ENCODE measurements at places on chromosomes 16 and 17.

GRCh38 chr17:21512307-21513011, 136.3 kb downstream of the KCNJ12 start:
- no peak for DNase-seq

DNA sequence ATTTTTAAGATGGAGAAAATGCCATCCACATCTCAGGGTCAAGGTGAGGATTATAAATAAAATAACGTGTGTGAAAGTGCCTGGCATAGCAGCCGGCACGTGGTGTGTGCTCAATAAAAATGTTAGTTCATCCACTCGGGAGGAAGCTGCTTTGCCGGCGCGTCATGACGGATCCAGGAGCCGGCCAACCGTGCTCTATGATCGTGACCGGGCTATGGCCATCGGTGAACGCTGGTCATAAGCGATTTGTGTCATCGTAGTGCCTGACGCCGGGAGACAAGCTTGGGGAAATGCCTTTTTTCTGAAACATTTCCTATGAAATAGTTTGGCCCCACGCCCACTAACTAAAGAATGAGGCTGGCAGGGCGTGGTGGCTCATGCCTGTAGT, 74.0 kb downstream of the CMC2 start:
- peak; percentile 63 for DNase-seq

DNA sequence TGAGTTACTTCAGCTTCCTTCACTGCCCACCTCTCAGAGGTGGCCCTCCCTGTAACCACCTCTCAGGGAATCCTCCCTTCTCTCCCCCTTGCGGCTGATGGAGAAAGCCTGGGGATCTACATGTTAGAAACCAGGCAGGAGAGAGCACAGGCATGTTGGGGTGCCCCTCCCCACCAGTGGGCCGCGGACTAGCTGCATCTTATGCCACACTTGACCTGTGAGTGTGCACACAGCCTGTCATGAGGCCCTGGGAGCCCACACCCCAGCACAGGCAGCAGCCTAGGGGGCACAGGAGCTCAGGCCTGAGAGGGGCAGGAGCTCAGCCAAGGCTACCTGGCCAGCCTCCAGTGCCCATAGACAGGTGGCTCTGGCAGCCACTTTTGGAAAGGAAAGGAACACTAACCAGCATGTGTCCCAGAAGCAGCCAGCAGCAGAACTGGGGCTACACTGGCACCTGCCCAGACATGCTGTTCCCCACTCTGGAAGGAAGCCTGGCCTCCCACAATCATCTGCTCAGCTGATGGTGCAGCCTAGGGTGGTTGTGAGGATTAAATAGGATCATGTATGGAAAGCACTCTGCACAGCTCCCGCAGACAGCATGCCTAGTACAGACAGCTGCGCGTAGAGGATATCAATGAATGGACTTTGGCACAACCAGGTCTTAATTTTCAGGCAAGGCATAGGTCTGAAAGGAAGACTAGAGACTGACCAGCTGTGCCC, 60.5 kb downstream of the TMEM132E start:
- no peak for DNase-seq

DNA sequence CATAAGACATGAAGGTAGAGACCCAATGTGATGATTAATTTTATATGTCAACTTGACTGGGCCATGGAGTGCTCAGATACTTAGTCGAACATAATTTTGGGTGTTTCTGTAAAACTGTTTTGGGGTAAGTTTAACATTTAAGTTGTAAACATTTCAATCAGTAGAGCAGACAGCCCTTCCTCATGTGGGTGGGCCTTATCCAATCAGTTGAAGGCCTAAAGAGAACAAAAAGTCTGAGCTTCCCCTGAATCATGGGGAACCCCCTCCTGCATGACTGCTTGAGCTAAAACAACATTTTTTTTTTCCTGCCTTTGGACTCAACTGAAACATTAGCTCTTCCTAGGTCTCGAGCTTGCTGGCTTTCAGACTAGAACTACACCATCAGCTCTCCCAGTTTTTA, 327.3 kb upstream of the SOX9 start:
- DNase-seq = no peak

GRCh38 chr16:87582966-87583325, 19.4 kb upstream of the JPH3 start:
- no peak for DNase-seq

DNA sequence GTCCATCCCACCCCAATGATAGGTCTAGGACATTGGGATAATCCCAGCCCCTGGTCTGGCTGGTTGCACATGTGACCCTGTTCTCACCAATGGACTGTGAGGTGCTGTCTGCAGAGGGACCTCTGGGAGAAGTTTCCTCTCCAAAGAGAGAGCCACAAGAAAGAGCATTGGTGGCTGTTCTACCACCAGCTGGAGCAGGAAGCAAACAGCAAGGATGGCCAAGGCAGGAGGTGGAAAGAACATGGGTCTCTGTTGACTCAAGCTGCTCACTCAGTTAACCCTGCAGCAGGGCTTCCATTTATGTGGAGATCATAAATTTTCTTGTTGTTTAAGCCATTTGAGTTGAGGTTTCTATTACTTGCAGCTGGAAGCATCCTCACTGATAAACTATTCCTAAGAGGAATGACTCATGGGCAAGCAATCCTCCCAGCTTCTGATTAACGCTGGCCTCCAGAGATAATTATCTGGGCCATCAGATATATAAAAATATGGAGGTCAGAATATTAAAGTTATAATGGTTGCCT, 52.6 kb downstream of the CYB5B start:
- no peak for DNase-seq

DNA sequence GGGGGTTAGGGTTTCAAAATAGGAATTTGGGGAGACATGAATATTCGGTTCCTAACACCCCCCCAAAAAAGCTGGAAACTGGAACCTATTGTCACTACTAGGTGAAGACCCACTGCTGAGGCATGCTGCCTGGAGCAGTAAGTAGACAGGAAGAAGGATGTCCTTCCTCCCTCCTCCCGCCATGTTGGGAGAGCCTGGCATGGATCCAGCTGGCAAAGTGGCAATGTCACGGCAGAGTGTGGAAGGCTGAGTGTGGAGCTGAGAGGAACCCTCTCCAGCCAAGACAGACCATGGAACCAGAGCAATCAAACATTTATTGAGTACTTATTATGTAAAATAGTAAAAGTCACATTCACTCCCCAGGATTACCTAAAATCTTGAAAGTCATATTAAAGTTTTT, 49.0 kb downstream of the CCDC182 start:
- DNase-seq = no peak

DNA sequence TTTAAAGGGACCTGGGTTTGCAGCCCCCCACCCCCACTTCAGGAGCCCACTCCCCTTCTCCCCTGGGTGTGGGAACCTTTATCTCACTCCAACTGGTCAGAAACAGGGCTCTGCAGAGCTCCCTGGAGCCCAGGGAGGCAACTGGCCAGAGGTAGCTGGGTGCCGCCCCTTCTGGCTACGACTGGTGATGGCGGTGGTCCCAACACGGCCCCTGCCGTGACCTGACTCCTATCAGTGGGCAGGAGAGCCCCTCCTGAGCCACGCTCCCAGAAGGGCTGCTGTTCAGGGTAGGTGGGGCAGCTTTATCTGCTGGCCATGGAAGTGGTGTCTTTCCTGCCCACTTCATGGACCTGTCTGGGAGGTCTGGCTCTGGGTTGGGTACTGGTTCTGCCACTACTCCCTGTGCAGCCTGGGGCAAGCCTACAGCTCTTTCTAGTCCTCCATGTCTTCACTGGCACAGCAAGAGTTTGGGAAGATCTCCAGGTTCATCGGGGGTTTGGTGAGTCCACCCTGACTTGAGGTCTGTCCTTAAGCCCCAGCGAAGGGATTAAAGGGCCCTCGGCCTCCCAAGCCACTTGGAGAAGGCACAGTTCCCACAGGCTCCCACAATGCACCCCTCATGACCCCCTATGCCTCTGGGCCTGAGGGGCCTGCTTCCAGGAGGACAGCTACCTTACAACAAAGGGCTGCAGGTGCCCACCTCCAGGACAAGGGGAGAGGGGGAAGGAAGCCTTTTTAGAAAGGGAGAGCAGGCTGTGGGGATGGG, 5.5 kb upstream of the SREBF1 start:
- no peak for DNase-seq

DNA sequence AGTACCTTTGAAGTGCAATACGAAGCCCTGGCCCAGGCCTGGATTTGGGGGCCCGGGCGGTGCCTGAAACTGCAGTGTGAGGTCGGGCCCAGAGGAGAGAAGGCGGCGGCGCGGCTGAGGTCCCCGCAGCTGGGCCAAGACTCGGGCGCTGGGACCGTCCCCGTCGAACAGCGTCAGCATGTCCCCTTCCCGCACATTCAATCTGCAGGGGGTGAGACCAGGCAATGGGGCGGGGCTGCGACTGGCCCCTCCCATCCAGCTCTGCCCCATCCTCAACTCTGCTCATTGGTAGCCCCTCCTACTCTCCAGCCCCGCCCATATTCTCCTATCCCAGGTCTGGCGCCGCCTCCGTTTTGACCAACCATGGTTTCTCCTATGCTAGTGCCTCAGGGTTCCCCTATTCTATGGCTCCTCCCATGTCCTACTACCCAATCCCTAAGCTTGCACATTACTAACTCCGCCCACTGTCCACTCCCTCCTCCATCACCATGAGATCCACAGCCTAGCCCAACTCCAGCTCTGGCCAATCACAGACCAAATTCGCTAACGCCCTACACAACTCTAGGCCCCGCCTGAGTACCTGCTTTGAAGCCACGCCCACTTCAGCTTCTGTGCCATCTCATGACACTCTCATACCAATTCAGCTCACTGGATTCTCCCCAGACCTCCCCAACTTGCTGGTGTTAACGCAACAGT, 14.4 kb upstream of the CDIPT start:
- DNase-seq = no peak

- DNase-seq = no peak
These were observed 32.2 kb downstream of the TEX2 start for GRCh38 chr17:64230791-64231408.

DNA sequence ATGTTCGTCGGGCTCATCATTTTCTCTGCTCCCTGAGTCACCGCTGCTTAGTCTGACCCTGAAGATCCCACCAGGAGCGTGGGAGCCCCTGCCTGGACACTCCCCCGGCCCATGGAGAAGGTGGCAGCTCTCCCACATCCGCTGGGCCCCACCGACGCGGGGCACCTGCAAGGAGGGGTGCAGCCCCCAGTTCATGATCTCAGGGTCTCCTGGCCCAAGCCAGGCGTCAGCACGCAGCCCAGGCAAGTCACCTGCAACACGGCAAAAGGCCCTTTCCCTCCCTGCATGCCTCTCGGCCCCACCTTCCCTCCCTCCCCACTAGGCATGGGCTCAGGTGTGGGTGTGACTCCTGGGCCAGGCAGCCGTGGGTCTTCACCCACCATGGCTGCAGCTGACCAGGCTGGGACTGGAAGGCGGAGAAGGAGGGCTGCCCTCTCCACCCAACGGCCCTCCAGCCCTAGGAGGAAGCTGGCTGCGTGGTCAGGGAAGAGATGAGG, 9.7 kb upstream of the CHMP6 start:
- no peak for DNase-seq

- DNase-seq = peak; percentile 22
These were observed 45.9 kb downstream of the MAP1LC3B start for GRCh38 chr16:87437911-87438610.

DNA sequence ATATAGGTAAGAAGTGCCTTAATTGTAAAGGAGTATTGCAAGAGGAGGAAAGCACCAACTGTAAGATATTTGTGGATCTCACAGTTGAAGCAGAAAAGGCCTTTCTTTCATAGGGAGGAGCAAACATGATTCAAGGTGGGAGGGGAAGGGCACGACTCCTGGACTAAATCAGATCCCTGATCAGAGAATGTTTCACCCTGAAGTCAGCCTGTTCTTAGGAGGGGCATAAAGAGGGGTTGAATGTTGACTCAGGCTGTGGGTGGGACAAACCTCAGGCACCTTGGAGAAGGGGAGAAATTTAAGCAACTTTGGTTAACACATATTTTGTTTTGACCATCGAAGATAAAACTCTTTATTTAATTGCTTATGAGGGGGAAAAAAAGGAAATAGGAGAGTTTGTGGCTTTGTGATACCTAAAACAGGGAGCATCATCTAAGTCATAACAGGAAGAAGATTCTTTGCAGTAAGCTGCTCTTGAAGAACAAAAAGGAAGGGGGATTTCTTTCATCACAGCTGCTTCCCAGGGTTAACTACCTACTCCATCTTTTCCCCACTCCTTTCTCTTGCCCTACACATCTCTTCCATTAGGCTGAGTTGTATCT, 158.6 kb upstream of the ZNF267 start:
- no peak for DNase-seq

Measured in Right ventricle myocardium superior (tissue), 1 donor.